ENCODE measurements at places on chromosomes 12 and 14. TPM values are rescaled to one million over a fixed set of nuclear protein-coding genes. Genes with fewer than 3 reads are reported as not detected.

The PPP2R5C gene
- 63.3 TPM for total RNA-seq

The KRT78 gene
- total RNA-seq, result not detected

The FERMT2 gene
- total RNA-seq, result 116 TPM

DNA sequence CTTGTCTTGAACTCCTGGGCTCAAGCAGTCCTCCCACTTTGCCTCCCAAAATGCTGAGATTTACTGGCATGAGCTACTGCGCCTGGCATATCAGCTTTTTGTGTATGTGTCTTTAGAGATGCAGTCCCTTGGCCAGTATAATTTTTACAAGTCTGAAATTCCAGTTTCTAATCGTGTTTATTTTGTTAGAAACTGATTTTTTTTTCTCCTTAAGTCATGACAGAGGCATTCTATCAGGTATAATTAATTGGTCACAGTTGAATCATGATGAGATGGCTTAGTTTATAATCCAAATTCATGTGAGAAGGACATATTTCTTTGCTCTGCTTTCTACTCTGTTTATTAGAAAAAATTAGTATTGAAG is 98.9 kb downstream of the PCNX1 start:
- no peak for DNase-seq

- DNase-seq, result no peak
Measured at GRCh38 chr12:89493670-89494302, 30.8 kb downstream of the GALNT4 start.

GRCh38 chr12:68850390-68850789 is 42.4 kb downstream of the MDM2 start:
- no peak for DNase-seq

DNA sequence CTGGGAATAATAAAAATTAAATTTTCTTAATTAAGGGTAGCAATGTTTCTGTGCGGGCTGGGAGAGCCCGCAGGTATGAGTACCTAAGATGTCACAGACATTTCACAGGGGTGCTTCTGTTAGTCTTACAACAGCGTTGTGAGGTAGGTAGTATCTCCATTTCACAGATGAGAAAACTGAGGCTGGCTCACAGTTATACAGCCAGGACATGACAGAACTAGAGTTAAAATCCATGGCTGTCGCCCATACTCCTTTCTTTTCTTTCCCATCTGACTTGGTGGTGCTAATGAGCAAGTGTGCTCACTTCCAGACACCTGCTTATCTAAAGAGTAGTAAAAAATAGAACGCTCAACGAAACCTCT is 2.1 kb downstream of the BMAL2 start:
- no peak for DNase-seq

DNA sequence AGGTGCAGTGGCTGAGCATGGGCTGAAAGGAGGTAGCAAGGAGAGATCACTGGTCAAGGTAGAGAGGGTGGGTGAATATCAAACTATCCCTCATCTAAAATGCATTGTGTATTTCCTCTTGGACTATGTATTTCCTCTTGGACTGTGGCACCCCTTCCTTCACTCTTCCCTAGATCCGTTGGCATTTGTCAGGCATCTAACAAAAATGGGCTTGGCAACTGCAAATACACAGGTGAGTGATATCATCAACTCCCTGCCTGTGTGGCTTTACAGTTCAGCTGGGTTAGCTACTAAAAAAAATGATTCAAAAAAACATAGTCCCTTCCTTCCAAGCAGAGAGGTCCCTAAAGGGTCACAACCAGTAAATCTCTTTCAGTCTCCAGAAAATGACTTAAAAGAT is 142.8 kb upstream of the FUT8 start:
- no peak for DNase-seq

DNA sequence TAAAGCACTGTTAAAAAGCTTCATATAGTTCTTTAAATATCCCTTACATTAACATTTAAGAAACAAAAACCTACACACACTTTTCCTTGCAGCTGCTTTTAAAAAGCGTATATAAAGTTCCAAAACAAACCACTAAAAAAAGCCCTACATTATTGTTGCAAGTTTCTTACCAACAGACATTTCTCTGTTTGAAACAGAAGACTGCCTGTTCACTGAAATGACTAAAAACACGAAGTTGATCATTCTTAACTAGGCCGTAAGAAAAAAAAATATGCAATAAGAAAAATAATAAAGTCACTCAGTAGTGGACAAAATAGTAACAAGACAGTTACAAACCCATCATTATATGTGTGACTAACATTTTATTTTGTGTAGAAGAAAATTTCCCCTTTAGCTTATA is 37.3 kb downstream of the KIF21A start:
- DNase-seq, result no peak

- no peak for DNase-seq
Measured at GRCh38 chr12:49784756-49785409, 43.3 kb downstream of the NCKAP5L start.

DNA sequence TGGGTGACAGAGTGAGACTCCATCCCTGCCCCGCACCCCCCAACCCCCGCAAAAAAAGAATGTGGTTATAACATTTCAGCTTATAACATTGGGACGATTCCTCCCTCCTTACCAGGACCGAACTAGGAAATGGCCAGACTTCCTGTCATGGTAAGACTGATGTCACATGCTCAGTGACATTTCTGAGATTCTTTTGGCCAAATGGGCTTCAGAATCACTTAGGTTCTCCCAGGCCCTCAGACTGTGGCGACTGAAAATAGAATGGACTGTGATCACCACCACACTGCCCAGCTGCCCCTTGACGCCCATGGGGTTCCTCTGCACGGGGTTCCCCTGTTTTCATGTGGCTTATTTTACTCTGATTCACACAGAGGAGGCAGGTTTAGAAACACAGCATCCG is 115.0 kb upstream of the EVL start:
- DNase-seq, result no peak

Data from tibial nerve (tissue), 4 donors.